ENCODE measurements at places on chromosomes 6 and 20.
A peak's percentile ranks its signal among the peaks of the same experiment; 100 is the strongest.

GRCh38 chr6:159282421-159282820 is 113.2 kb downstream of the FNDC1 start:
- DNase-seq: no peak

DNA sequence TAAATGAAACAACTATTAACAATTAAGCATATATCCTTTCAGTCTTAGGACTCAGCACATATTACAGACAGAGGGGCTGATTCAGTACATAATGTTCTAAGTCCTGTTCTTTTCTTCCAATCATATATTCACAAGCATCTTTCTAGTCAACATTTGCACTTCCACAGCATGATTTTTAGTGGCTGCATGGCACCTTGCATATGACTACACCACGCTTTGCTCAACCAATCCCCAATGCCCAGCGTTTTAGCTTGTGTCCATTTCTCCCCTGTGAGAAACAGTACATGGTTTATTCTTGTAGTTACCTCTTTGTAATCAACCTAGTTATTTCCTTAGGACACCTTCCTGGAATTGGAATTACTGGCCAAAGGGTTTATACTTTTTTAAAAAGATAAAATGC is 33.2 kb downstream of the AAR2 start:
- DNase-seq: no peak

GRCh38 chr20:19921284-19921793 is 95.8 kb upstream of the NAA20 start:
- DNase-seq: no peak

GRCh38 chr20:9179193-9179802 is 110.4 kb downstream of the PLCB4 start:
- DNase-seq: no peak

GRCh38 chr6:47475319-47475816 is 2.2 kb upstream of the CD2AP start:
- no peak for DNase-seq

DNA sequence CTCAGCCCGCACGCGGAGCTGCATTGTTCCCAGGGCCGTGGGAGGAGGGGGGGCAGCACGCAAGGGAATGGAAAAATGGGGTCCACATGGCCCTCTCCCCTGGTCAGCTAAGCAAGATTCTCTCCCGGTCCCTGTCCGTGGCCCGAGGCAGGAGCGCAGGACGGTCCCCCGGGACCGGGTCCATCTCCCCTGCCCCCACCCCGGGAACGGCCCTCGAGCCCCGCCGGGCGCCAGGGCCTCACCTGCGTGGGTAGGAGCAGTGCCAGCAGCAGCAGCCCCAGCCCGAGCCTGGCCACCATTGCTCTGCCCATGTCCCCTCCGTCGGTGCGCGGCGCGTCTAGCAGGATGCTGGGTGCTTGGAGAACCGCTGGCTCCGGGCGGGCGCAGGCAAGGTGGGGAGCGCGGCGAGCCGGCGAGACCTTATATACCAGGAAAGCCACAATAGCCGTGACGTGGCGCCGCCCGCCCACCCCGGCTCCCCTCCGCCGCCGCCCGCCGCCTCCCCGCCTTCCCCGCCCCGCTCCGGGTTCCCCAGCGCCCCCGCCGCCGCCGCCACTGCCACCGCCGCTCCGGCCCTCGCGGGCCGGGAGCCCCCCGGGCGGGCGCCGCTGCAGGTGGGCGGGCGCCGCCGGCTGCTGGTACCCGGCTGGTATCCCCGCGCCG is at the start of gene CD24:
Gene CD24 (minus strand): TSS at position 394 of the 663 bp plus-strand sequence. CDS start 83 bp downstream, at position 311.
- DNase-seq: peak; percentile 21

GRCh38 chr6:149501768-149502167 is 17.0 kb upstream of the ZC3H12D start:
- no peak for DNase-seq

DNA sequence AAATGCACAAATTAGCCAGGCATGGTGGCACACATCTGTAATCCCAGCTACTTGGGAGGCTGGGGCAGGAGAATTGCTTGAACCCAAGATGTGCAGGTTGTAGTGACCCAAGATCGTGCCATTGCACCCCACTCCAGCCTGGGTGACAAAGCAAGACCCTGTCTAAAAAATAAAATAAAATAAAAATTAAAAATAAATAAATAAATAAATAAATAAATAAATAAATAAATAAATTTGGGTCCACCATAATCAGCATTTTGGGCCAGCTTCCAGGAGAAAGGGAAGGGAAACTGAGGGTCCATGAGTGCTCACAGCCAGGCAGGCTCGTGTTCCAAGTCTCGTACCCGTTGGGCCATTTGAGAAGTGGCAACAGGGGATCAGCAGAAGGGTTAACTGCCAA is 131.6 kb upstream of the AGPAT4 start:
- DNase-seq: no peak

DNA sequence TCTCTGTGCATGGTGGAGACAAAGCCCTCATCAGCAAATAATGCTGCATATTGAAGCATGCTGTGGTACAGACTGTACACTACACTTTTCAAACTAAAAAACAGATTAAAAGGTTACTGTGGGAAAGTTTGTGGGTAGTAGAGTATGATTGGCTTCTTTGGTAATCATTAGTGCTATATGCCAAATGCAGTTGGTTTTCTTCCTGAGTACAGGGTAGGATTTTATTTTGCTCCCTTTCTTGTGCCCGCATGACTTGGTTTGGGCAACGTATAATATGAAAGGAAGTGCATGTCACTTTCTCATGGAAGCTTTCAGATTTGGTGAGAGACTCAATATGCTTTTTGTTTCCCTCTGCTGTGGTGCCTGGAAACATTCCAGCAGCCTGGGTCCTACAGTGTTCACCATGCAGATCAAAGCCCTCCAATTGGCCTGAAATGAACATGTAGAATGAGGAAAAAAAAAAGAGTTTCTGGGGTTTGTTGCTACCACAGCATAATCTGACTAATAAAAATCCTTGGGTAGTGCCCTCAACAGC is 270.7 kb upstream of the ADGRB3 start:
- DNase-seq: no peak

- DNase-seq: no peak
Observed at GRCh38 chr20:57579898-57580447, 19.1 kb downstream of the PCK1 start.

DNA sequence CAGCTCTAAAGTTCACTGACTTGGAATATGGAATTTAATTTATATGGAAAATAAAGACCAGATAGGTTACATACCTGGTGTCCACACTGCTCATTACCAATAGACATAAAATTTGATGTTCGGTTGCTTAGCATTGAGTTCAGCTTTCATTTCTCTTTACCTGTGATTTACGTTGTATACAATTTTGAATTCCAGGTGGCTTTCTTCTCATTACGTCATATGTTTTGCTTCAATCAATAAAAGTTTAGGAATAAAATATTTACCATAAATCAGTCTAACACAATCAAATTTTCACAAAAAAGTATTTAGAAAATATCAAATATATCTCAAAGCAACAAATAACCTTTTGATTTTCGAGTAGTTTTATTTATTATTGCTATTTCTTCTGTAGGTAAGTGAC is 40.8 kb downstream of the HDGFL1 start:
- DNase-seq: no peak

DNA sequence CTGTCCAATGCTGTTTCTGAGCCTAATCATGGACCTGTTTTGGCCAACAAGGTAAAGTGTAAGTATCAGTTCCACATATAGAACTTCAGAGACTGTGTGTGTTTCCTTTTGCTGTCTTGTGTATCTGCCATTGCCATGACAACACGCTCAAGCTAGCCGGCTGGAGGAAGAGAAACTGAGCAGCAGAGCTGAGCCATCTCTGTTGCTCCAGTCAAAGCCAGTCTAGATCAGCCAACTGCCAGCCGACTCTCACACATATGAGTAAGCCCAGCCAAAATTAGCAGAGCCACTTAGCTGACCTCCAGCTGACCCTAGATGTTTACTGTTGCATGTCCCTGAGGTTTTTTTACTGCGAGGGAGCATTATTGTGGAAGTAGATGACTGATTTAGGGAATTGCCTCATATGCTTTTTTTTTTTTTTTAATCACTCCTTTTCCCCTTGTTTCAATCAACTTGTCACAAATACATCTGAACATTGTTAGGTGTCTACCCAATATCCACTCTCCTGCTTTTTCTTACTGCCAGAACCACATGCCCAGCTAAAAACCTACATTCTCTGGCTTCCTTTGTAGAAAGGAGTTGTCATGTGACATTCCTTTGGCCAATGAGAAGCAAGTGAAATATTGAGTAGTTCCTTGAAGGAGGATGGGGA is 304.3 kb upstream of the SUPT3H start:
- DNase-seq: peak; percentile 15

DNA sequence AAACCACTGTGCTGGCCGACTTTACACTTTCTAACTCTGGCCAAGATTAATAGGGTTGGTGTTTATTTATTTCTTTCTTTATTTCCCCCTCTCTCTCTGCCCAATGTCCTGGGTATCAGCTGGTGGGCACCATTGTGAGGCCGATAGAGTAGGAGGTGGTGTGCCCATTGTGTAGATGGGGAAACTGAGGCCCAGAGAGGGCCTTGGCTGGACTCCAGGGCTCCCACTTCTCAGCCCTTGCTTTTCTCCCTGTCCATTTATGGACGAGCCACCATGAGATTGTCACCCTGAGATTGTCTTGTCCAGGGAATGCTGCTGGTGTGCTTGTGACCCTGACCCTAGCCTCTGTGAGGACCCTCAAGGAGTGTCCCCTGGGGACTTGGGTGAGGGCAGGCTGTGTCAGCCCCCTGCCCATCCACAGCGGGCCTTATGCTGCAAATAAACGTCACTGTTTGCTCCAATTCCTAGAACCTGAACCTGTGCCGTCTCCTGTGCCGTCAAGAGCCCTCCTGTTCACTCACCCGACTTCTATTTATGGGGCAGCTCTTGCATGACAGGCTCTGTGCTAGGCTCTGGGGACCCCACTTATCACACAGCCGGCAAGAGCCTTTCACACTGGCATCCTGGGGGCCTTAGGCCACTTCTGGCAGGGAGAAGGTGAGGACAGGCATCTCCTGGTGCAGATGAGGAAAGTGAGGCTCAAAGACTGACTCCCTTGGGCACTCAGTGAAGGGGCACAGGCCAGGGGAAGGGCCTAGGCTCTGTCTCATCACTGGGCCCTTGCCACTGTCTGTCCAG is 24.8 kb downstream of the SUN5 start:
- no peak for DNase-seq

GRCh38 chr6:34858681-34859080 is 29.2 kb downstream of the TAF11 start:
- no peak for DNase-seq

DNA sequence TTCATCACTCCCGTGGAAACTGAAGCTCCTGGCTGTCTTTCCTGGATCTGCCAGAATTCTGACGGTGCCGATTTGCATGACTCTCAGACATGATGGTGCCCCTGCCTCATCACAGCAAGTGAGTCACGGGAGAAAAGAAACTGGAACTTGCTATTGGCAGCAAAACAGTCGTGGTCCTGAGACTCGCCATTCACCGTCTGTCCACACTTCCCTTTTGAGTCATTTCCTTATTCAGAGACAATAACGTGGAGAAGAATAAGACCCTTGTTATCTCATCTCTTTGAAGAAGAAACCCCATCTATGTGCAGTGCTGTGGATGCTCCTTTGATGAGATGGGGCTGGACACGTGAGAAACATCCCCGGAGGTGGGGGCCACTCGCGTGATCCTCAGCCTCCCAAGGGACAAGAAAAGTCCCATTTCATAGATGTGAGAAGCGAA is 4.2 kb downstream of the GPR31 start:
- no peak for DNase-seq

GRCh38 chr6:3294921-3295871 is 36.4 kb downstream of the PSMG4 start:
- DNase-seq: no peak

DNA sequence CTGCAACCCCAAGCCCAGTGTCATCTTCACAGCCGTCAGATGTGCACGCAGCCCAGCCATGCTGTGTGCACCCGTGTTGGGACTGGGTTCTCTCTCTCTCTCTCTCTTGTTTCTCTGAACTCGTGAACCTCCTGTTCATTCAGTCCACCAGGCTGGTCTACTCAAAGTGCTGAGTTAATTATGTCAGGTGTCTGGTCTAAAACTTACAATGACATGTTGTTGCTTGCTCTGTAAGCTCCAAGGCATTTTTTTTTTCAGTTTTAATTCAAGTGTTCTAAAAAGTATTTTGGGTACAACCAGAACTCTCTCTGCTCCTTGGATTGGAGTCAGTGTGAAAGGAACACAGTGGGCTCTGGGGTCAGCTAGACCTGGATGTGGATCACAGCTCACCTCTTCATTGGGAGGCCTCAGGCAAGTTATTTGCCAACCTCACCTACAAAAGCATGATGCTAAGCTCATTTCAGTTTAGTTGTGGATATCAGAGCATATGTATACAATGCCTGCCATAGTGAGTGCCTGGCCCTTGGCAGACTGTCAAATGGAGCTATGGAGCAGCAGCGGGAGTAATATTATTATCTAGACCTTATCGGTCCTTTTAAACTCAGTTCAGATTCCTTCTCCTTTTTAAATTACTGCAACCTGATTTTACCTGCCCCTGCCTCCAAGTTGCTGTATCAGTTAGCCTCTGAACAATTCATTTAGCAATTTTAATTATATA is 59.5 kb downstream of the PLEKHG1 start:
- DNase-seq: no peak

DNA sequence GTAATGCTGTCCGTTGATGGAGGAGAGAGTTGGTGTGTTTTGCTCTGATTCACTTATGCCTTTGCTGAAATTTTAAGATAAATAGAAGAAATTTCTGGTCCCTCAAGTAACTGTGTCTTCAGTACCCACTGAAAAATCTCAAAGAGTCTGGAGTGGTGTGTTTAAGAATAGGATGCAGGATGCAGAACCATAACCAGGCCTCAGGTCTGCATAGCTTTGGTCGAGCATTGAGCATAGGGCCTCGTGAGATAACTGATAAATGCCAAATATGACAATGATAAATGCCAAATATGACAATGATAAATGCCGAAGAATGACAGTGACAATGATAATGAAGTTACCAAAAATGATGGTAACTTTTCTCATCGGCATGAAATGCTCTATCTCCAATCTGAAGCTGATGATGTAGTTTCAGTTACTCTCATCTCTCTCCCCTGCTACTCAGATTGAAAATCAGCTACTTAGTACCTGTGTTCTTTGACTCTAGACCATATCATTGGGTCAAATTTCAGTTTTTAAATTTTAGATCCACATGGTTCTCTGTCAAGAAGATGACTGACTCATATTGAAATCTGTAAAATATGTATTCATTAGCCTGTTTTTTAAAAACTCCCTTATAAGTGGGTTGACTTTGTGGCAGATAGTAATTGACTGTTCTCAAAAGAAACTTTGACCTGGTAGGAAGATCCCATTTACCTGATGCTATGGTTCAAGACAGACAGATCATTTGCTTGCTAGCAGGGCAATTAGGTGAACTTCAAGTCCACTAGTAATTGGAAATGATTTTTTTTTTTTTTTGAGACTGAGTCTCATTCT is 96.6 kb downstream of the SLC16A10 start:
- DNase-seq: no peak

DNA sequence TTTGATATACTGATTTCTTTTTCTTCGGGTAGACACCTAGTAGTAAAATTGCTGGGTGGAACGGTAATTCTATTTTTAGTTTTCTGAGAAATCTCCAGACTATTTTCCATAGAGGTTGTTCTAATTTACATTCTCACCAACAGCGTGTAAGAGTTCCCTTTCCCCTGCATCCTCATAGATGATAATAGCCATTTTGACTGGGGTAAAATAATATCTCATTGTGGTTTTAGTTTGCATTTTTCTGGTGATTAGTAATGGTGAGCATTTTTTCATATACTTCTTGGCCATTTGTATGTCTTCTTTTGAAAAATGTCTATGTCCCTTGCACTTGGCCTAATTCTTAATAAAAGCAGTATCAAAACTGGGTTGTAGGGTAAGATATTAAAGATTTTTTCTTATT is 148.9 kb upstream of the SIM1 start:
- no peak for DNase-seq

Data from stimulated activated CD4-positive, alpha-beta T cell treated with anti-CD3 and anti-CD28 coated beads, Interleukin-4, amount 100 ng/mL, for 1 hour (primary cell).